Stimulated activated CD4-positive, alpha-beta T cell treated with anti-CD3 and anti-CD28 coated beads, Interleukin-15, amount 100 ng/mL, for 1 hour (primary cell): ENCODE measurements at places on chromosomes 1 and 21.

GRCh38 chr1:155913969-155914757 is 3.0 kb upstream of the RIT1 start:
- DNase-seq = no peak

DNA sequence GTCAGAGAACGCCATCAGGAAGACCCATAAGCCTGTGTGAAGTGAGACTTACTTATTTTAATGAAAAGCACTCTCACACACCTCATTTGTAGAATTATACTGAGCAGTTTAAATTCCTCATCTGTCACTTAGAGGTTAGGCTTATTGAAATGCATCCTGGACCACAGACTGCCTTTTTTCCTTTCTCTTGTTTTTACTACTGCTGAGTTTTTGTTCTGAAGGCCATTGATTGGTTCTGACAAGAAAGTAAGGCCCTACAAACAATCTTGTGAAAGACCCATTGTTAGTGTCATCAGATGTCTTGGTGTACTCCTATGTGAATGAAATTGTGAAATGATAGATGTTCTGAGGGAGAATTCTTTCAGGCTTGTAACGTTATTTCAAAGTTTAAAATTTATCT is 1343.3 kb upstream of the ADGRL2 start:
- DNase-seq = no peak

- no peak for DNase-seq
Measured at GRCh38 chr1:158833264-158833663, 2.1 kb downstream of the MNDA start.

DNA sequence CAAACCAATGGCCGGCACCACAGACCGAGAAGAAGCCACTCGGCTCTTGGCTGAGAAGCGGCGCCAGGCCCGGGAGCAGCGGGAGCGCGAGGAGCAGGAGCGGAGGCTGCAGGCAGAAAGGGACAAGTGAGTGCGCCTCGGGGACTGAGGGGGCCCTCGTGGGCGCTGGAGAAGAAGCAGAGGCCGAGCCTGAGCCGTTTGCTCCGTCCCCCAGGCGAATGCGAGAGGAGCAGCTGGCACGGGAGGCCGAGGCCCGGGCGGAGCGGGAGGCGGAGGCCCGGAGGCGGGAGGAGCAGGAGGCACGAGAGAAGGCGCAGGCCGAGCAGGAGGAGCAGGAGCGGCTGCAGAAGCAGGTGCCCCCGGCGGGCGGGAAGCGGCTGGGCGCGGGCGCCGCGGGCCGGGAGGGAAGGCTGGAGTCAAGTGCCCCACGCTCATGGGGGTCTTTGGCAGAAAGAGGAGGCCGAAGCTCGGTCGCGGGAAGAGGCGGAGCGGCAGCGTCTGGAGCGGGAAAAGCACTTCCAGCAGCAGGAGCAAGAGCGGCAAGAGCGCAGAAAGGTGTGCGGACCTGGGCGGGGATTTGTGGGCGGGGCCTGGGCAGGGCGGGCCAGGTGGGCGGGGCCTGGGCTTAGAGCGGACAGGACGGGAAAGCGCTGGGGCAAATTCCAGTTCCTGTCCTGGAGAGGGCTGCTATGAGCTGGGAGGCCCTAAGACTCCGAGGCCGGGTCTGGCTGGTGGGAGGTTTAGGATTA is 22.7 kb downstream of the MAP7D1 start:
- no peak for DNase-seq

DNA sequence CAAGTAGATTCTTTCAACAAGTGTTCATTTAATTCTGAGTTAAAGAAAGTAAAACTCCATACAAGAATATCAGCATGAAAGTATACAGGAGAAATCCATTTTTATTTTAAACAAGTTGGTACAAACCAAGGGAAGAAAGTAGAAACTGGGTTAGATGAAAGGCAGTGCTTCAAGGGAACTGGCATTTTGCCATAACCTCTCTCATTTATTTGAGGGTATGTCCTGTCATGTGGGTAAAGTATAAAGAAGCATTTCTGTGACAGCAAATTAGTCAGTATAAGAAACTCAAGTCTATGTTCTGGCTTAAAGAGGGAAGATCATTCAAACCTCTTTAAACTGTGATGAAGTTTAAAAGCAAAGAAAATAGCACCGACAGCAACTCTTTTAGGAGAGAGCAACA is 32.0 kb downstream of the OLFM3 start:
- DNase-seq = no peak

- DNase-seq = no peak
Measured at GRCh38 chr21:35932232-35932911, 128.0 kb downstream of the SETD4 start.

DNA sequence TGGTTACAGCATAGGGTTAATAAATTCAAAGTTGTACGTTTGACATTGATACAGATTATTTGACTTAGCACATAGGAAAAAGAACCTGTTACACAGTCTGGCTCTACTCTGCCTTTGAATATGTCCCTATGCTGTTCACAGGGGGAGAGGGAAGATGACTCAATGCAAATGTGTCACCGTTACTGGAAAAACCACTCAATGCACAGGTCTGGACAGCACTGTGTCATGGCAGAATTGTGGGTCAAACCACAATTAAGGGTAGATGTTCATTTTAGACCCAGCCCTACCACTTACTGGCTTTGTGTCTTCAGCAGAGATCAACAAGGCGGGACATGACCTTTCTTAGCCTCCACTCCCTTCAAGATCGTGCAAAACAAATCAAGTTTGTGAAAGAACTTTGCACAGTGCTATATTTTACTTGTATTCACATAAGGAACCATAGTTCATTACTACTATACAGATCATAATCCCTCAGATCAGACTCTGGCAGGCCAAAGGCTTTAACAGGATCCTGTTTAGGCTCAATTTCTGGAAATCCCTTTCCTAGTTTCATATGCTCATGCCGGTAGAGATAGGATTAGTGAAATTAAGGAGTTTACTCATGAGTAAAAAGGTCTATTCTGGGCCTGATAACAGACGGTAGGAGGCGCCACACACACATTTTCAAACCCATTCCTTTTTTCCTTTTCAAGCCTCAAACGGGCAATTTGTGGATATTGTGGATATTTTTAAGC is 22.1 kb downstream of the EIF2D start:
- peak; percentile 44 for DNase-seq

- DNase-seq = no peak
Measured at GRCh38 chr1:8152731-8153702, 126.9 kb upstream of the ERRFI1 start.
